ENCODE measurements at places on chromosomes 7 and 10. TPM values are rescaled to one million over a fixed set of nuclear protein-coding genes. Genes with fewer than 3 reads are reported as not detected.

Gene LSM5
- total RNA-seq, result 30.7 TPM

Gene HECW1
- total RNA-seq, result not detected

Gene SP8
- not detected for total RNA-seq

Gene LRMDA
- total RNA-seq, result 15.7 TPM

Gene PNLIP
- total RNA-seq, result not detected

Gene PDGFA
- total RNA-seq, result 33.1 TPM

Gene ERVW-1
- not detected for total RNA-seq

Gene CYP3A4
- total RNA-seq, result not detected

Gene MBLAC1
- total RNA-seq, result 4.6 TPM

DNA sequence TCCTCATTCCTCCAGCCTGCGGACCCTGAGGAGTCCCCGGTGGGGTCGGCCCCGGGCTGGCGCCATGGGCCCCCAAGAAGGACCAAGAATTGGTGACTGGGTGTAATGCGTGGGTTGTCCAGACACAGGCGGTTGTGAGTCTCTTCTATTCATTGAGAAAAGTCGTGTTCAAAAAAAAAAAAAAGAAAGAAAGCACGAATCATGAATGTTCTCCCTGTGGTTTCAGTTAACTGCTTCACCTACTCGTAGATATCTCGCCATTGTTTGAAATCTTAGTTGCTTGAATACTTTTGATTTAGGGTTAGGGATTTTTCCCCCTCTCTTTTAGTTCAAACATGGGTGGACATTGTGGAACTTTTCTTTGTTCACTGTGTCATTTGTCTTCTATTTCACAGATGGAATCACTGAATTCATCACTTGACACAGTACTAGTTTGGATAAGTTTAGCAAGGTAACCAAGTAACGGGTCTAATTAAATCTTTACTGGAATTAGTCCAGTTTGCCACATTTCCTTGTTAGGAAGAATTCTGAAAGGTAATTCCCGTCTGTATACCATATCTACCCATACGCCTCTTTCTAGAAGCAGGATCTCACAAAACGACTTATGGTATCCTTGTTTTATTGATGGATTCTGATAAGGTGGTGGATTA is 775 bp downstream of the STARD3NL start:
- H3K36me3 ChIP-seq, result no peaks in the 10 kb centered on the region
- no peaks in the 10 kb centered on the region for H3K4me1 ChIP-seq
- peak overlapping the region; percentile 80 for H3K4me3 ChIP-seq
- H3K27me3 ChIP-seq, result no peaks in the 10 kb centered on the region
- DNase-seq, result no peak
- H3K27ac ChIP-seq, result peak overlapping the region; percentile 94

DNA sequence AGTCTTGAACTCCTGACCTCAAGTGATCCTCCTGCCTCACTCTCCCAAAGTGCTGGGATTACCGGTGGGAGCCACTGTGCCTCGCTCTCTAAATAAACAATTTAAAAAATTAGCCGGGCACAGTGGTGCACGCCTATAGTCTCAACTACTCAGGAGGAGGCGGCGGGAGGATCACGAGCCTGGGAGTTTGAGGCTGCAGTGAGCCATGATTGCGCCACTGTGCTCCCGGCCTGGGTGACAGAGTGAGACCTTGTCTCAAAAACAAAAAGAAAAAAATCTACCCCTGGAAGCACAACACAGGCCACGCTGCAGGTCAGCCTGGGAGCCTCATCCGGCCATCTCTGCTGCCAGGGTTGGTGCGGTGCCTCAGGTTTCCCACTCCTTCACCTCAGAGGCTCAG is 3.8 kb upstream of the EIF3B start:
- no peak overlapping the region for H3K27ac ChIP-seq
- no peak for DNase-seq
- H3K27me3 ChIP-seq, result no peaks in the 10 kb centered on the region
- H3K4me3 ChIP-seq, result no peak overlapping the region

- H3K4me1 ChIP-seq, result no peaks in the 10 kb centered on the region
- H3K36me3 ChIP-seq, result no peaks in the 10 kb centered on the region
- no peak overlapping the region for H3K27ac ChIP-seq
- no peaks in the 10 kb centered on the region for H3K27me3 ChIP-seq
- DNase-seq, result no peak
- no peak overlapping the region for H3K4me3 ChIP-seq
These were observed 304.1 kb downstream of the PAXIP1 start for GRCh38 chr7:154698726-154699291.

DNA sequence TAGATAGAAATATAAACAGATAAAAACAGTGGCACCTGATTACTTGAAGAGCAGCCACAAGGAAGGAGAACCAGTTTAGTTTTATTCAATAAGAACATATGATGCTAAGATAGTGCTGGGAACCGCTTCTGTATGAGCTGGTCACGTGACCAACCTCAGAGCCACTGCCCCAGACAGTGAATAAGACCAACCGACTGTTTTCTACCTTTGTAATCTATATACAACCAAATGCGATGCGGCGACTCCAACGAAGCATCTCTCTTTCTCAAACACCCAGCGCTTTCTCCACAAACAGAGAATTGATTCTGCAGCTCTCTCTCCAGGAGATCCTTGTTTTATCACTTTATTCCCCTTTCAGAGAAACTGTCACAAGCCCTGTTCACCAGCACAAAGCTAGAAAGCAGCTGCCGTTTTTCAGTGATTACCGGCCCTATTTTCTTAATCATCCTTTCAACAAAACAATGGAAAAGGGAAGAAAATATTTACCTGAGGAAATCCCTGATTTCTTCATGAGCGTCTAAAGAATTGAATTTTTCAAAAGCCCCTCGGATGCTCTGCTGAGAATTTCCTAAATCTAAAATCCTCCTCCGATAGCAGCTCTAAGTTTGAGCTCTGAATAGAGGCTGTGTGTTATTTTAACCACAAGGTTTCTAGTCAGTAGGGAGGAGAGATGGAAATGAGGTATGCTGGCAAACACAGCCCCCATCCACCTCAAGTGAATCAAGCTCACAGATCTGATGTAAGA is 55.7 kb upstream of the JCAD start:
- DNase-seq, result peak; percentile 41
- peak overlapping the region; percentile 77 for H3K27ac ChIP-seq
- H3K4me3 ChIP-seq, result peak overlapping the region; percentile 9

- H3K36me3 ChIP-seq, result no peaks in the 10 kb centered on the region
- peak overlapping the region; percentile 82 for H3K27ac ChIP-seq
- peak; percentile 55 for DNase-seq
These were observed 24.6 kb downstream of the VSIR start for GRCh38 chr10:71748671-71749191.

DNA sequence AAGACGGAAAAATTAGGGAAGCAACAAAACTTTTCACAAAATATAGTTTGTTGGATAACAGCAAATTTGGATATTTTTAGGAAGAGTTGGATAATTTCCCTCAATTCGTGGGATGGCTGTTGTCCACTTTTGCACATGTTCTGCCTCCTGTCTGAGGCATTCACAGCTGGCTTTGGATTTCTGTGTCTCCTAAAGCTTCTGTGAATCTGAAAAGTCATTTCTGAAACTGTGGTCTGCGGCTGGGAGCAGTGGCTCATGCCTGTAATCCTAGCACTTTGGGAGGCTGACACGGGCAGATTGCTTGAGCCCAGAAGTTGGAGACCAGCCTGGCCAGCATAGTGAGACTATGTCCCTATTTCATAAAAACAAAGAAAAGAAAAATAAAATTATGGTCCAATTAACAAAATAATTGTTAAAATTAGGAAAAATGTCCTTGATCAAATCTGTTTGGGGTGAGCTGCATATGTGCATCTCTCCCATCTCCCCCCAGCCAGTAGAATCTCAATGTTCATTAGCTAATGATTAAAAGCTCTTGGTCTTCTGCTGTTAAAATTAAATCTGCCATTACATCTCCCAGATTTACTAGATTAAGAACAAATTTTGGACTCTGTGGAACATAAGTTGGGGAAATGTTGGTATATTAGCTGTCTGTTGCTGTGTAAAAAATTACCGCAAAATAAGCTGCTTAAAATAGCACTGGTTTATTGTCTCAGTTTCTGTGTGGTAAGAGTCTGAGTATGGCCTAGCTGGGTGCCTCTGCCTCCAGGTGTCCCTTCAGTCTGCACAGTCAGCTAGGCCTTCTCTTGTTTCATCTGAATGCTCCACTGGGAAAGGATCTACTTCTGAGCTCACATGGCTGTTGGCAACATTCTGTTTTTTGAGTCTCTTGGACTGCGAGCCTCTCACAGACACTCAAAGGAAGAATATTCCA is 332.0 kb upstream of the FZD1 start:
- H3K4me1 ChIP-seq, result no peaks in the 10 kb centered on the region
- H3K27ac ChIP-seq, result no peak overlapping the region
- H3K4me3 ChIP-seq, result no peak overlapping the region
- DNase-seq, result no peak

- H3K4me3 ChIP-seq, result no peak overlapping the region
- no peaks in the 10 kb centered on the region for H3K36me3 ChIP-seq
- no peak overlapping the region for H3K27ac ChIP-seq
- H3K27me3 ChIP-seq, result no peaks in the 10 kb centered on the region
- no peaks in the 10 kb centered on the region for H3K4me1 ChIP-seq
- no peak for DNase-seq
These were observed 41.0 kb upstream of the DNAAF5 start for GRCh38 chr7:685540-685939.

DNA sequence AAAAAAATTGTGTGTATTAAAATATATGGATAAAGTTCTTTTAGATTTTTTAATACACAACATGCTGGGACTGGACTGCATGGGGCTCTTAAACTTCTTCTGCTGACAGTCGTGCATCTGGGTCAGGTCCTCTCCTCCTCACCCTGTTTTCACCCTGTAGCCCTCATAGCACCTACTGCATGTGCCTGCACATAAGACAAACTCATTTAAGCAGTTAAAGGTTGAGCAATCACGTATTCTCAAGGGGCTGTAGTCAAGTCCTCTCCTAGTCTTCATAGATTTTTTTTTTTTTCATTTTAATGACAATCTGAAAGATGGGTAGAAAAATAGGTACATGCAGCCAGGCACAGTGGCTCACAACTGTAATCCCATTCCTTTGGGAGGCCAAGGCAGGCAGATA is 23.6 kb upstream of the PDCD4 start:
- H3K27me3 ChIP-seq, result no peaks in the 10 kb centered on the region
- H3K4me3 ChIP-seq, result no peak overlapping the region
- H3K4me1 ChIP-seq, result no peaks in the 10 kb centered on the region
- no peak for DNase-seq
- no peaks in the 10 kb centered on the region for H3K36me3 ChIP-seq

DNA sequence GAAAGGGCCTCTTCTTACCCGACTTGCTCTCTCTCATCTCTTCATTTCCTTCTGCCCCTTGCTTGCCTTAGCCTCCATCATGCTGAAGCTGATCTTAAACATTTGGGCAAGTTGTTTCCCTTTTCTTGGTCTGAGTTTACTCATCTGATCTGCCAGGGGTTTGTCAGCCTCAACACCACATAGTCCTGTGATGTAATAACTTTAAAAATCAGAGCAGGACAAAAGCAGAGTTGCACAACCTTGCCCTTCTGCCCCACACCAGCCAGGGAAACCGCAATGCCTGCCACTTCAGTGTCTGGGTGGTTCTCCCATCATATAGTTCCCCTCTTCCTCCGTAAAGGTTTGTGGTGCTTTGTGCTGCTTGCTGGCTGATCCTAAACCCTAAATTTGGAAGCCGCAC is 9.9 kb upstream of the LIPM start:
- H3K4me1 ChIP-seq, result no peaks in the 10 kb centered on the region
- no peak overlapping the region for H3K4me3 ChIP-seq
- no peak for DNase-seq
- no peak overlapping the region for H3K27ac ChIP-seq
- H3K27me3 ChIP-seq, result no peaks in the 10 kb centered on the region
- H3K36me3 ChIP-seq, result no peaks in the 10 kb centered on the region

DNA sequence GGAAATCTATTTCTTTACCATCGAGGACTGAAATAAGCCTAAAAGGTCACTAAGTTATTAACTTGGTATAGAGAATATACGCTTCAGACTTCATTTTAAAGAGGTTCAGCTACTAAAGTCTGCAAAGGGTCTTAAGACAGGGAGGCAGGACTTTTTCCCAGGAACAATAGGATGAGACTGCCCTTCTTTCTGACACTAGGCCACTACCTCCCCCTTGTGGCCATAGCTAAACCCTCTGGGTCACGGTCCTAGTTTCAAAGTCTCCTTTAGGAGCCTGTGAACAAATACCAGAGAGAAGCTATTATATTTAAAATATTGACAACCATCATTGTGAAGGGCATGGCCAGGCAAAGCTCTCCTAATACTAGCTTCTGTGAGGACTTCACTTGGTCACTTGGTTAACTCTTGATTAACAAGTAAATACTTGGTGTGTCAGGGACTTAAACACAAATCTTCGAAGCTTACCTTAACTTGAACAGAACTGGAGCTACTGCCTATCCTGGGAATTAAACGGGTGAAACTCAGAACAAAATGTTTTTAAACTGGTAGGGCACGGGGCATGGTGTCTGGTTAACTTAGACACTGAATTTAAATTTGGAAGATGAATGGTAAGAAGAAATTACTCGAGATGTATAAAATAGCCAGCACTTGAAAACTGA is 75.6 kb downstream of the CCDC6 start:
- H3K27me3 ChIP-seq, result no peaks in the 10 kb centered on the region
- no peak overlapping the region for H3K27ac ChIP-seq
- no peak overlapping the region for H3K4me3 ChIP-seq
- DNase-seq, result peak; percentile 49

DNA sequence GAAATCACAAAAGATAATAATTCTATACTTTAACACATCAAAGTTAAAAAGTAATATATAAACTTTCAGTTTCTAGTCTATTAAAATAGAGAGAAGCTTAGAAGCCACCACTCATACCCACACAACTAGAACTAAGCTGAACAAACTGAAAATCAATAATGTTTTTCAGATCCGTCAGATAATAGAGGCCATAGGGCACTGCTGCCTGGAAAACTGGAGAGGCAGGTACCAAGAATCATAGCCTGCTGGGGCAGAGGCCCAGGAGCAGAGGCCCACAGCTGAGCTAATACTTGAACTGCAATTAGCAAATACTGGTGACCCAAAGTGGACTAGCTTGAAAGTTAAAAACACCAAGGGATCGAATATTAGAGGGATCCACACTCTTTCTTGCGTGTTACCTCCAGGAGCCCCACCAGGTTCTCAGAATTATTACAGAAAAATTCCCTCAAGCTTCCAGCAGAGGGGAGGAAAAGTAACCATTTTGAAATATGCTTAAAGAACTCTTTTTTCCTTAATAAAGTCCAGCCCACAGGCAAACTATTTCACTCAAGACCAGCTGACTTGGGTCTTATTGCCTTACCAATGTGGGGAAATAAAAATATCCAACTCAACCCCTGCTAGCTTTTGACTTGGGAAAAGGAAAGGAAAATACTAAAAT is 774.1 kb upstream of the IGFBP3 start:
- no peak overlapping the region for H3K27ac ChIP-seq
- no peak for DNase-seq
- H3K27me3 ChIP-seq, result no peaks in the 10 kb centered on the region
- no peak overlapping the region for H3K4me3 ChIP-seq
- no peaks in the 10 kb centered on the region for H3K36me3 ChIP-seq
